Iris pigment epithelial cell (primary cell): ENCODE measurements at places on chromosomes 4 and X.
A peak's percentile ranks its signal among the peaks of the same experiment; 100 is the strongest.

DNA sequence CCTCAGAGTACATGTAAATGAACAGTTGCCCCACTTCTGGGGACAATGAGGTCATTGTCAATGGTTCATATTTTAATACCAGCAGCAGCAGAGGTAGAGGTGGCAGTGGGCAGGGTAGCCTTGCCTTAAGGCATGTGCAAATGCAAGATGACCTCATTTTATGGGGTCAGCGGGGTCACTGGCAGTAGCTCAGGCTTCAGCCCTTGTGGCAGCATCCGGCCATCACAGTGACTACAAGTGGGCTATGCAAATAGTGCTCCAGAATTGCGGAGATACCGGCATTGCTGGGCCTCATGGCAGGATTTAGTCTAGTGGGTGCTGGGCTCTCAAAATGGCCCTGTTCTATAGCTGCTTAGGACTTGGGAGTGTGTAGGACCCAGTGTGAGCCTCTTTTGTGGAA is 144.7 kb downstream of the FAM47A start:
- DNase-seq, result no peak

- DNase-seq, result no peak
These were observed 45.5 kb downstream of the MAGEA9 start for GRCh38 chrX:149827254-149827653.

DNA sequence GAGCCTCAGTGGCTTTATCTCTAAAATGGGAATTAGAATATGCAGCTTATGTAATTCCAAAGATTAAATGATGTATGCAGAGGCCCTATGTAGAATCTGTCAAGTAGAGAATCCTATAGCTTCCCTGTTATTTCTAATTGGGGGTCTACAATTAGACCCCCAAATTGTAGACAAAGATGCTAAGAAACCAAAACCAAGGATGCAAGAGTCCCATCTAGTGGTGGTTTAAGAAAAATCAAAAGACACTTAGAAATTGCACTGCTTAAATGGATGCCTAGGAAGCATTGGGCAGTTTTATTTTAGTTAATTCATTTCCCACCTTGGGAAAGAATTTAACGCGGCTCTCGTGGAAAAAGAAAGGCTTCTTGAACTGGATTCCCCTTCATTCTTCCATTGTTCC is 115.2 kb downstream of the GABRA2 start:
- peak; percentile 0 for DNase-seq

DNA sequence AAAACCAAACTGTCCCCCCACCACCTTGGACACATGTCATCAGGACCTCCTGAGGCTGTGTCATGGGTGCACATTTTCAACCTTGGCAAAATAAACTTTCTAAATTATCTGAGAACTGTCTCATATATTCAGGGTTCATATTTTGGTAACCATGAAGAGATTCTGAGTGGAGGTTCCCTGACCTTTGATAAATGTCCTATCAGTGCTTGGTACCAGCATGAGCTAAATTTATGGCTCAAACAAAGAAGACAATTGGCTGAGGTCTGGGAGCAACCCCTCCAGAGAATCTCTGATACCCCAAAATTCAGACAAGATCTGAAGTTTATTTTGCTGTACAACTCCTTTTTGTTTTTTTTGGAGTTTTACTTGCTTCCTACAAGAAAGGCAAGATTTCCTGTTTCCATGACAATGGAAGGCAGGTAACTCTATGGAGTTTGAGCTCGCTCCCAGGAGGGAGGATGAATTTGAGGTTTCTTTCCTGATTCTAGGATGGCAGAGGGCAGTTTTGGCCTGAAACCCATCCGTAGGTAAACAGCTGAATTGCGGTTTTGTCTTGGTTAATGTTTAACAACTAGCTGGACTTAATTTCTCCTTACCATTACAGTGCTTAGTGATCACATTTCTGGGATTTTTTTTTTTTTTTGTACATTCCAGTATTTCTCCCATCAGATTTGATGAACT is 14.5 kb downstream of the UGT2B15 start:
- DNase-seq, result no peak

GRCh38 chr4:101888472-101888871 is 97.9 kb downstream of the BANK1 start:
- DNase-seq, result no peak

DNA sequence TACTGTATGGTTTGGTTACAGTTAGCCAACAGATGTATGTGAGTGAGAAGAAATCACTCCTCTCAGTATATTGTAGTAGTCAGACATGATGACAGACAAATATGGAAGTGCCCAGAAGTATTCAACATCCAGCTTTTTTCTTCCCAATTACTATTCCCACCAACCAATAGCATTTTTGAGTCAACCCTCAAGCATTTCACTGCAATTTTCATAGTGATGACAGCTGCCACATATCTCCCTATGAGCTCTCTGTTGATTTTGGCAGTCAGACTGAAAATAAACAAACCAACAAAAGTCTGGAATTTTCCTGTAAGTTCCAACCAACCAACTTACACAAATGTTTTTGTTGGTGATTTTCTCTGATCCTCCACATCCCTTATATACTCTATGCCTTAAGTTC is 8.2 kb upstream of the TRAM1L1 start:
- no peak for DNase-seq

- DNase-seq, result no peak
These were observed 157.0 kb upstream of the SMIM31 start for GRCh38 chr4:164596927-164597326.

DNA sequence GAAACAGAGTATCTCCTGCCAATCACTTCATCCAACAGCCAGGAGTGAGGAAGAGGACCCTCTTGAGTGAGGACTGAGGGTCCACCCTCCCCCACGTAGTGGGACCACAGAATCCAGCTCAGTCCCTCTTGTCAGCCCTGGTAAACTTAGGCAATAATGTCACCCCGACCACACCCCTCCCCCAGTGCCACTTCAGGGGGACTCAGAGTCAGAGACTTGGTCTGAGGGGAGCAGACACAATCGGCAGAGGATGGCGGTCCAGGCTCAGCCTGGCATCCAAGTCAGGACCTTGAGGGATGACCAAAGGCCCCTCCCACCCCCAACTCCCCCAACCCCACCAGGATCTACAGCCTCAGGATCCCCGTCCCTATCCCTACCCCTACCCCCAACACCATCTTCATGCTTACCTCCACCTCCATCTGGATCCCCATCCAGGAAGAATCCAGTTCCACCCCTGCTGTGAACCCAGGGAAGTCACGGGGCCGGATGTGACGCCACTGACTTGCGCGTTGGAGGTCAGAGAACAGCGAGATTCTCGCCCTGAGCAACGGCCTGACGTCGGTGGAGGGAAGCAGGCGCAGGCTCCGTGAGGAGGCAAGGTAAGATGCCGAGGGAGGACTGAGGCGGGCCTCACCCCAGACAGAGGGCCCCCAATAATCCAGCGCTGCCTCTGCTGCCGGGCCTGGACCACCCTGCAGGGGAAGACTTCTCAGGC is at the start of the genes CSAG1 and MAGEA12:
Gene CSAG1, minus strand, starts transcription at position 461 of the 715 bp plus-strand sequence. CDS start 1,261 bp downstream, outside the sequence.
Gene MAGEA12, plus strand, starts transcription at position 497 of the 715 bp plus-strand sequence. CDS start 2,405 bp downstream, outside the sequence.
- no peak for DNase-seq

DNA sequence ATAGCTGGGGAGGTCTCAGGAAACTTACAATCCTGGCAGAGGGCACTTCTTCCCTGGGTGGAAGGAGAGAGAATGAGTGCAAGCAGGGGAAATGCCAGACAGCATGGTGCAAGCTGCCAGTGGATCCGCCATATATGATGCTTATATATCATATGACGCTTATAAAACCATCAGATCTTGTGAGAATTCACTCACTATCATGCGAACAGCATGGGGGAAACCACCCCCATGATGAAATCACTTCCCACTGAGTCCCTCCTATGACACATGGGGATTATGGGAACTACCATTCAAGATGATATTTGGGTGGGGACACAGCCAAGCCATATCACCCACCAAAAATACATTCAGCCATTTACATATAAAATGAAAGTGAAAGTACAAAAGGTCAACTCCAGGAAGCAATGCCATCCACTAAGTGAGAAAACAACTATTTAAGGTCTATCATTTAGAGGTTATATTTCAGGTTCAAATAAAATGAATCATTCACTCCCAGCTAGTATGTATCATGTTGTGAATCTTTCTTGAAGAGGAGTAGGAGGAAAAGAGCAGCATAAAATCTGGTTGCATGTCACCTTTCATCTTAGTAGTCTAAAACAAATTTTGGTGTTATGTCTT is 20.3 kb upstream of the DYNLT3 start:
- DNase-seq, result no peak

DNA sequence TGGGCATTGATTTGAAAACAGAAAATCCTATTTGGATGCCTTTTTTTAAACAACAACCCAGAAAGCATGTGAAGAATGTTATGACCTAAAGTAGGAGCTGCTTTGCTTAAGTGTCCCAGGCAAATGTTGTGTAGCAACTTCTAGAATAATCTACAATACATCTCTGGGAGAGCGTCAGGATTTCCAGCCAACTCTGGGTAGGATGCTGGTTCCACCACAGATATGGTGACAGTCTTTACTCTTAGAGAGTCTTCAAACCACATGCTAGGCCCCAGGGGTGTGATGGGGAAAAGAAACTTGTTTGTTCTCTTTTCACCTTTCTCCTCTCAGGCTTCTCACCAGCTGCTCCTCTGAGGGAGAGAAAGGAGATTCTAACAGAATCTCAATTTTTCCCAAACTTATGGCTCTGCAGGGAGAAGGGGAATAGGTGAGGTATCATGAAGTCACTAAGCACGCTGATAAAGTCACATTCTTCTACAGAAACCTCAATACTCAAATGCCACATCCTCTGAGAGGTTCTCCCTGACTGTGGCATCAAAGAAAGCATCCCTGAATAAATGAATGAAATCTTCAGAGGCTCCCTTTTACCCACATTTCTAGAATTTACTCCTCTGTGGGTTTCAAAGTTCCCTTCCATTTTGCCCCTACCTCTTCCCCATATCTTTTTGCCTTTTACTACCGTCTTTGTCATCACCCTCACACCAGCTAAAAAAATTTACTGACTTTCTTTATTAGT is 171.6 kb upstream of the RAI2 start:
- no peak for DNase-seq

GRCh38 chrX:113048896-113049295 is 208.3 kb upstream of the AMOT start:
- no peak for DNase-seq

DNA sequence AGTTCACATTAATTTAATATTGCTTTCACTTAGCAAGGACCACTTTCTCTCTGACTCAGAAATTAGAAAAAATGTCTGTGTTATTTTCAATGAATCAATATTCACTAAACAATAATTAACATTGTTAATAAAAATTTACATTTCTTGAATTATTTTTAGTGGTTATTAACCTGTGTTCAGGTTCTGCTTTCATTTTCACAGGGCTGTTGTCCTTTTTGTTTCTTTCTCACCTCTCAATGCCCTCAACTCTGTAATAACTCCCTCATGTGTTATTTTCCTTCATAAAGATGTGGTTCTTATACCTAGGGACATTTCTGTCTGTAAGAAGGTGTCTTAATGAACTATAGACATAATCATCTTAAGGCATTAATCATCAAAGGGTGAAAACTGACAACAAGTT is 43.1 kb upstream of the PRR27 start:
- DNase-seq, result no peak

DNA sequence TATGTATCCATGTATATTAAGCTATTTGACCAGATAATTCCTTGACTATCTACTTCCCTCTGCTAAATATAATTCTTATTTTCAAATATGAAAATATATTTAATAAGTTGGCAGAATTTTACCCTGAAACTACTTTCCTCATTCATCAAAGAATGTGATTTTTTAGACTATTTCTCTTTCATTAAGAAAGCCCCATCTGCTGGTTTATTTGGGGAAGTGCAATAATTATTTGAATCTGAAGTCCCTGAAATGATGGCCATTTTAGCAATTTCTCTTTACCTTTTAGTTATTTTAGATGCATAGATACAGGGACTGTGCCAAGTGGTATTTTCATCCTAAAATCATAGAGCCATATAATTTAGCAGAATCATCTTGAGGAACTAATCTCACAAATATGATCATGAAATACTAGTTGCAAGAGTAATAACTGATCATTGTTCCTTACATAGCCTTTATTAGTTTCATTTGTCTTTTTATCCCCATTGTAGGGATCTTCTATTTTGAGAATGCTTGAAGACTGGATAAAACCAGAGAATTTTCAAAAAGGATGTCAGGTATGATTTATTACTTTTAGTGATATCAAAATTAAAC is 39.0 kb downstream of the ENPEP start:
- DNase-seq, result peak; percentile 35

DNA sequence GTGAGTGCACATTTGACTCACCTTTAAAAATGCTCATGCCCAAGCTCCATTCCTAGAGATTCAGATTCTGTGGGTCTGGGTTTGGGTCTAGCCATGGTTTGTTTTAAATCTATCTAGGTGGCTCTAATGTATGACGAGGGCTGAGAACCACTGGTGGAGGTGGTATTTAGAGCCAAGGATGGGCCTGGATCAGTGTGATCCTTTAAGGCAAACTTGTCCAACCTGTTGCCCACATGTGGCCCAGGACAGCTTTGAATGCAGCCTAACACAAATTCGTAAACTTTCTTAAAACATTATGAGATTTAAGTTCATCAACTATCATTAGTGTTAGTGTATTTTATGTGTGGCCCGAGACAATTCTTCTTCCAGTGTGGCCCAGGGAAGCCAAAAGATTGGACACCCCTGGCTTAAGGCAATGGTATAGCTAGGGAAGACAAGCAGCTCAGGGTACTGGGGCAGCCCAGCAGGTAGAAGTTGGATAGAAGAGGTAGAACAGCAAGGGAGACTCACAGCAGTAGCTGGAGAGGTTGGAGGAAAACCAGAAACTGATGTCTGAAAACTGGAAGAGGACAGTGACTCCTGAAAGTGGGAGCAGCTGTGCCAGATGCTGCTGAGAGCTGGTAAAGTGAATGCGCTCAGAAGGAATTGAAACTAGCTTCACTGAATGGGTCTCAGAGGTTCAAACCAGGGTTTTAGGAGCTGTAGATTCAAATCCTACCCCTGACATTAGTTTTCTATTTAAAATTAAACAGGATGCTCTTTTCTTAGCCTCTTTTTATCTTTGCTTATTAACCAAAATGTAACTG is 18.2 kb downstream of the ADD1 start:
- DNase-seq, result no peak

GRCh38 chrX:49186125-49187027 is at the start of gene PRICKLE3:
Gene PRICKLE3 (minus strand): TSS chrX:49186373. CDS start chrX:49186297, 76 bp downstream.
- DNase-seq, result peak; percentile 47

DNA sequence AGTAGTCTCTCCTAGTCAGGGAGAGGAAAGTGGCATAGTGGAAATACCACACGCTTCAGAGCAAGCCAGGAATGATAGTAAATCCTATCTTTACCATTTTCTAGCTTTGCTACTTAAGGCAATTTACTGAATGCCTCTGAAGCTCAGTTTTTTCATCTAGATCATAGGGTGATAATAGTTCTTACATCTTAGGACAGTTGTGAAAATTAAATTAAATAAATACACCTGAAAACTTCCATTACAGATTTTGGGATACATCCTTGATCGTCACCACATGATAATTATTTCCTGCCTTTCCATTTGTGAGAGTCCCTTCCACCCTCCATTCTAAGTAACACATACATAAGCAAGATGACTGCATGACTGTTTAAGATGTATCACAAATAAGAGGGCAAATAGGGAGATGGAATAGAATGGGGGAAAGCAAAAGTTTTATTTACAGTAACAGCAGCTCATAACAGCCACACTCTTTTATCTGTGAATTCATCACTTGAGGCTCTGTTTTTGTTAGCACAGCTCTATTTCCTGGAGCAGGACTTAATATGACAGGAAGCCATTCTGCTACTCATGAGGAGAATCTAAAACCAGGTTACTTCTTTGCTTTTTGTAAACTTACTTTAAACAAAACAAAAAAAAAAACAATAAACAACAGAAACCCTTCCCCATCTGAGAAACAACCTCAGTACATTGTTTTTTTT is 13.4 kb downstream of the P2RY10 start:
- DNase-seq, result no peak
